ENCODE measurements at places on chromosomes 5 and 9.

DNA sequence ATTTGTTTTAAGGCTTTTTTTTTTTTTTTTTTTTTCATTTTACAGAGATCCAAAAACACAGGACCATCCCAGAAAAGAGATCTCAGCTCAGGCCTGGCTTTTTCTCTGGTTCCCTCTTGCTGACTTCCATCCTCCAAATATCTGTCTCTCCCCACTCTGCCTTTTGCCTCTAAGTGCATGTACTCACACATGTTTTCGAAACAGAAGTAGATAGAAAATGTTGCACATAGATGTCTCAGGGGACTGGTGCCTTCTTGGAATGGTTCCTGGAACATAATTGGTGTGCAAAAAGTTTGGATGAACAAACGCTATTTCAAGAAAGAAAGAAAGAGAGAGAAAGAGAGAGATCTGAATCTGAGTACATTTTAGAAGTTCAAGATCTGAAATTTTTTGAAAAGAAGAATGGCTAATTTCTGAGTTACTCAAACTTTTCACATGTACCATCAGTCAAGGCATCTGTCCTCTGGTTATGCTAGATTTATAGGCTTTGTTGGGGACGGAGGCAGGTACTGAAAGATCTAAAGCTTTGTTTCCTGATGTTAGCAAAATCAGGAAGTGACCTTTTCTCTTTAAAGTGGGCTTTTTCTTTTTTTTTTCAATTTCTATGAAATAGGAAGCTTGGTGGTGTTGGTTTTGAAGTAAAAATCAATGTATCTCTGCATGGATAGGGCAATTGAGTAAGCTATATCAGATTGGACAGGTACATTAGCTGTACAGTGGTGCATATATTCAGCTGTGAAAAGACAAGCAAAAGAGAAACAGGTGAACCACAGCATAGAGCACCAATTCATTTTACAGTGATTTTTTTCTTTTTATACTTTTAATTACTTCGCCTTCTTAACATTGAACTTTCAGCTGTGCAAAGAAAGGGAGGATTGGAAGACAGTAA lies 8.5 kb upstream of the TNFSF8 start:
- DNase-seq = peak; percentile 82

GRCh38 chr9:12816656-12817101 lies 41.9 kb downstream of the LURAP1L start:
- no peak for DNase-seq

DNA sequence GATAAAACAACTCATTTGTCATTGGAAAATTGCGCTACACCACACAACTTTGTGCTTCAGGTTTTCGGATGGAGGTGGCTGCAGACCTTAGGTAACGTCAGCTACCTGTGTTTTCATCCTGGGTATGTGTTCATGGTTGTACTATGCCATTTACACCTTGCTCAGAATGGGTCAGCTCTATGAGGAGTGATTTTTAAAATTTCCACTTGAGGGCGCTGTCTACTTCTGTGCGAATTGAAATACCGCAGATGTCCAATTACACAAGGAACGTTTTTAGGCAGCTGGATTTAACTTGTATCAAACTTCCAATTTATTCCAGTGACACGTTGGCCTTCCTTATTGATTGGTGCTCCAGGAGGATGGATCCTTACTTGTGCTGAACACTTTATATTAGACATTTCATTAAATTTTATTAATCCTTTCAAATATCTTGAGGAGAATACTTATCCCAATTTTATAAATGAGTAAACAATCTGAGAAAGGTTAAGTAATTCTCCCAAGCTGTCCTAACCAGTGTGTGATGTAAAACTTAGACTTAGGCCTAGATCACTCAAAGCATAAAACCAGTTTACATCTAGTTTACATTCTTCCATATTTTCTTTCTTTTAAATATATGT lies 23.4 kb downstream of the DMRTA1 start:
- peak; percentile 81 for DNase-seq

GRCh38 chr5:179783128-179783527 lies 10.7 kb upstream of the LTC4S start:
- DNase-seq = no peak

Data from adipocyte (in vitro differentiated cells).